ENCODE measurements at places on chromosomes 5 and 9. TPM values are rescaled to one million over a fixed set of nuclear protein-coding genes. Genes with fewer than 3 reads are reported as not detected.

RMI1 gene
- total RNA-seq, result 19.2 TPM

CBY3 gene
- total RNA-seq, result not detected

PPP2R2B gene
- not detected for total RNA-seq

MAT2B gene
- 46.3 TPM for total RNA-seq

SLC6A3 gene
- total RNA-seq, result not detected

DDX4 gene
- not detected for total RNA-seq

ZDHHC12 gene
- total RNA-seq, result 102 TPM

CYLC2 gene
- not detected for total RNA-seq

NPR3 gene
- total RNA-seq, result 2.2 TPM

ADAMTS16 gene
- total RNA-seq, result 27.2 TPM

KCNMB1 gene
- not detected for total RNA-seq

ZNF879 gene
- total RNA-seq, result 0.83 TPM

ARHGEF39 gene
- 15.6 TPM for total RNA-seq

CDX1 gene
- total RNA-seq, result not detected

MARCOL gene
- not detected for total RNA-seq

ANKRD18A gene
- 4.9 TPM for total RNA-seq

SH2D3C gene
- 0.79 TPM for total RNA-seq

RPS23 gene
- 1,620 TPM for total RNA-seq

SH3PXD2B gene
- 26.1 TPM for total RNA-seq

EMB gene
- 11.6 TPM for total RNA-seq

PCDHGA12 gene
- not detected for total RNA-seq

INSL4 gene
- total RNA-seq, result not detected

GBGT1 gene
- 1.2 TPM for total RNA-seq

BBLN gene
- total RNA-seq, result 154 TPM

SOWAHA gene
- not detected for total RNA-seq

ZNF658 gene
- 4.1 TPM for total RNA-seq

PCDHGB3 gene
- not detected for total RNA-seq

ZNF354B gene
- 11.2 TPM for total RNA-seq

PMPCA gene
- 78.1 TPM for total RNA-seq

NUDT2 gene
- total RNA-seq, result 33.8 TPM

NTNG2 gene
- total RNA-seq, result not detected

UBE2QL1 gene
- not detected for total RNA-seq

PTPRD gene
- total RNA-seq, result not detected

ANKRD31 gene
- total RNA-seq, result 0.48 TPM

IGIP gene
- total RNA-seq, result 7.5 TPM

ARL14EPL gene
- 0.37 TPM for total RNA-seq

TMEM215 gene
- not detected for total RNA-seq

ZNF454 gene
- not detected for total RNA-seq

MZB1 gene
- total RNA-seq, result 0.50 TPM

FAM78A gene
- 1.3 TPM for total RNA-seq

PCDHA6 gene
- total RNA-seq, result not detected

RMRP gene
- total RNA-seq, result 13,506 TPM
